ENCODE measurements at places on chromosomes 12 and 14.

DNA sequence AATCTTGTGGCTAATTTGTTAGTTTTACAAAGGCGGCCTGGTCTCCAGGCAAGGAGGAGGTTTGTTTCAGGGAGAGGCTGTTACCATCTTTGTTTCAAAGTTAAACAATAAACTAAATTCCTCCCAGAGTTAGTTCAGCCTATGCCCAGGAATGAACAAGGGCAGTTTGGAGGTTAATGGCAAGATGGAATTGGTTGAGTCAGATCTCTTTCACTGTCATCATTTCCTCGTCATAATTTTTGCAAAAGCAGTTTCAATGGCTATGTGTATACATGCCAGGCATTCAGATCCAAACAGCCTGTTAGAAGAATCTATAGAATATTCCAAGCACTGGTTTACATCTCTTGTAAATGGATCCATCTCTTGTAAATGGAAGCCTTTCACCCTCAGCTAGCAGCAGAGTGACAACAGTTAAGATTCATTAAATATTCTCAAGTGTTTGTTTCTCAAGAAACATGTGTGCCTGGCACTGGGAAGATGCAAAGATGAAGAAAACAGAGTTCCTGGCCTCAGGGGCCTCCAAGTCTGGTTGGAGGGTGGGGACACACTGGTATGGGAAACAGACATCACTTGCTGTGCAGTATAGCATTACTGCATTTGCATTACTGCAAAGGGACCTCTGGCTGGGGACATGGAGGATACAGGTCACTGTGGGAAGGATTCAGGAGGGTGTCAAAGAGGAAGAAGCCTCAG is 65.8 kb downstream of the RIN3 start:
- no peak for DNase-seq

- DNase-seq: no peak
Measured at GRCh38 chr12:19306366-19306765, 132.9 kb upstream of the AEBP2 start.

DNA sequence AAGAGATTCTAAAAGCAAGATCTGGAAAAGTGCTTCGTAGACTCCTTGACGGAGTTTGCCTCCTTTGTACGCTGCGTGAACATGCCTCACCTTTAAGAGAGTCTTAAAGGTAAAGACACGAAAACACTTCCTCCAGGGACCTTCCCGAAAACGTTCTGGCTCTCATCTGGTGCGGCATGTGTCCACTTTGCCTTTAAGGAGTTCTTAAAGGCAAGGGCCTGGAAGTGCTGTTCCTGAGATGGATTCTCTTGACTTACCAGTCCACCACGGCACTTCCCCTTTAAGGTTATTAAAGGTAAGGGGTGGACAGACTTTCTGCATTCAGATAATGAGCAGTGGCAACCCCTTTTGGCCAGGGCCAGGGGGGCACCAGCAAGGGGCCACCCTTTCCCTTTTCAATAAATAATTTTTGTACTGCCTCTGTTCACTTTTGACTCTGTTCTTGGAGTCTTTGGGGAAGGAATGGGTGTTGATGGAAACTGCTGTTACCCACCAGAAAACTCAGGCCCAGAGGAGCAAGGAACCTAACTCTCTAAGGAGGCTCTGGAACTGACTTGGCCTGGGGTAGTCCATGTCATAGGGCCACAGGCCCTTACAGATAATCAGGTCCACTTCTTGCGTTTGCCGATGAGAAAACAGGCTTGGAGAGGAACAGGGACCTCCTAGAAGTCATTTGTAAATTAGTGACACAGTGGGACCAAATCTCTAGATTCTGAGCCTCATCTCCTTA is 4.4 kb downstream of the REM2 start:
- peak; percentile 91 for DNase-seq

DNA sequence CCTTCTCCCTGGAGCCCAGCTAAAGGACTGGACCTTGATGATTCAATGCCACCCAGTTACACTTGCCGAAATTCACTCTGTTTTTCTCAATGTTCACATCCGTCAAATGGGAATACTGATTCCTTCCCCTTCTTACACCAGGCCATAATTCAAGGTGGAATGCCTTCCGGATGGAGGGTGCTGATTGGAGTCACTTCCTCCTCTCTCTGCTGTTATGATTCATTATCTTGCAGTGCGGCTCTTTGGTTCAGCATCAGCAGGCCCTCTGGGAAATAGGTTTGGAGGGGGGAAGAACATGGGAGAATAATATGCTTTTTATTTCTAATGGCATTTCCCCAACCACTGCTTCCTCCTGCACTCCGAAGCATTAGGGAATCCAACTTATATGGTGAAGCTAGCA is 390.6 kb upstream of the TBX3 start:
- DNase-seq: no peak

- DNase-seq: peak; percentile 30
Measured at GRCh38 chr14:67515386-67516079, 17.6 kb upstream of the PLEKHH1 start.

- no peak for DNase-seq
Measured at GRCh38 chr12:97177481-97177880, 270.4 kb downstream of the NEDD1 start.

GRCh38 chr14:98984719-98985041 is 287.3 kb downstream of the BCL11B start:
- no peak for DNase-seq

DNA sequence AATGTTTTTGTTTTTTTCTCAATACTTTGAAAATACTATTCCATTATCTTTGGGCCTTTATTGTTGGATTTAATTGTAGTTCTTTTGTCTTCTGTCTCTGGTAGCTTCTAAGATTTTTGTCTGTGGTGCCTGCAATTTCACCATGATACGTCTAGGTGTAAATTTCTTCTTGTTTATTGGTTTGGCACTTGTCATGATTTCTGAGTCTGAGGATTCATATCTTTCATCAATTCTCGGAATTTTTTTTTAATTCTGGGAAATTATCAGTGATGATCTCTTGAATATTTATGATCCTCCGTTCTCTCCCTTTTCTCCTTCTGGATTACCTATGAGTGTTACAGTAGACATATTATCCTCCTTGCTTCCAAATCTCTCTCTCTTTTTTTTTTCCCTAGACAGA is 14.8 kb upstream of the ADIPOR2 start:
- no peak for DNase-seq

- peak; percentile 9 for DNase-seq
Measured at GRCh38 chr14:81625343-81625742, 91.7 kb upstream of the SEL1L start.

GRCh38 chr14:68297039-68297438 is 477.5 kb downstream of the RAD51B start:
- no peak for DNase-seq

- DNase-seq: no peak
Measured at GRCh38 chr12:84397846-84398245, 514.8 kb downstream of the SLC6A15 start.

GRCh38 chr12:67568055-67568454 is 80.5 kb upstream of the DYRK2 start:
- DNase-seq: no peak

DNA sequence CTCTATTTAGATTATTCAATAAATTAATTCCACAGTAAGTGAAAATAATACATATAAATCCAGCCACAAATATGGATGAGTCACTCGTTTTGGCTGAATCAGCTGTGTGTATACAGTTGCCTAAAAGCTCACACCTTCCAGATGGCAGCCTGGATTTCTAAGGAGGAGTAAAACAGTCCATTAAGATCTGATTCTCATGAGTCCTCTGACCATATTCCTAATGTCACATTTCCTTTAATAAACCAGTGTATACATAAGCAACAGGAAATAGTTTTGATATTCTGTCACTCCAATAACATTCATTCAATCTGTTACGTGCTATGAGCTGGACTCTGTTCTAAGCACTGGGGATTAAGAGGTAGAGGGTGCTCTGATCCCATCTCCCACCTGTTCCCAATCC is 21.8 kb downstream of the MDM1 start:
- no peak for DNase-seq

GRCh38 chr12:90335566-90335965 is 619.4 kb downstream of the CCER1 start:
- DNase-seq: no peak

DNA sequence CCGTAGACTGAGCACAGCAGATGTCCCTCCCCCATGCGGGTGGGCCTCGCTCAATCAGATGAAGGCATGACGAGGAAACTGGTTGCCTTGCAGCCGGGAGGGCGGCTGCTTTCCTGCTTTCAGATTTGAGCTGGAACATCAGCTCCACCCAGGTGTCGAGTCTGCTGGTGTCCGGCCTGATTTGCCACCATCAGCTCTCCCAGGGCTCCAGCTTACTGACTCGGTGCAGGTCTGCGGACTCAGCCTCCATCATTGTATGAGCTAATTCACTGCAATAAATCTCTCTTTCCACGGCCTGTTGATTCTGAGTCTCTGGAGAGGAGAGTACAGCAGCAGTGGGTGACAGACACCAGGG is 156.2 kb downstream of the KIF26A start:
- DNase-seq: no peak

- peak; percentile 57 for DNase-seq
Measured at GRCh38 chr12:6372403-6373003, 2.9 kb downstream of the SCNN1A start.

- DNase-seq: no peak
Measured at GRCh38 chr14:51868405-51868804, 8.0 kb downstream of the GNG2 start.

GRCh38 chr12:27665704-27666103 is 30.5 kb upstream of the REP15 start:
- DNase-seq: no peak

DNA sequence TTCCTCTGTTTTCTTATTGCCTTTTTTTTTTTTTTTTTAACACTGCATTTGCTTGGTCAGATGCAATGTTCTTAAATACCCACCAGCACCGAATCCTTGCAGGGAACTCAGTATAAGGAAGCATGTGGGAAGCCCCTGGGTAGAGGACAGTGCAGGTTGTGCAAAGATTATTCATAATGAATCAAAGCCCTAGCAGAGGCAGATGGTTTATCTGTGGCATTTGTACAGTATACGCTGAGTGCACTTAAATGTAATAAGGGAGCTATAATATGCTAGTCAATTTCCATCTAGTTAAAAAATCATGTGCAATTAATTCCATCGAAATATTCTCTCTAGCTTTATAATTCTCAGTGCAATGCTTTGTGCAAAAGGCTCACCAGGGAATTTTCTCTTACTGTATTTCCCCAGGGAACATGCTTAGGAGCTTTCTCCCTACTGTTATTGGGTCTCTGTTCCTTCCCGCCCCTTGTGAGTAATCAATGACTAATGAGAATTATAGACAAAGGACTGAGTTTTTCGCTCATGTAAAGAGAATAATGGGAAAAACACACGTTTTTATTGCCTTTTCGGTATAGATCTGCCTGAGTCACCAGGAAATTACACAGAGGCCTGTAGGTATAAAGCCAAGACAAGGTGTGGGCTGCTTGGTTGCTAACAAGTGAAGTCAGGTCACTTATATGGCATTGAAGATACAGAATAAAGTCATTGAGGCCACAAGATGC is 1214.3 kb upstream of the TMEM132C start:
- DNase-seq: no peak

DNA sequence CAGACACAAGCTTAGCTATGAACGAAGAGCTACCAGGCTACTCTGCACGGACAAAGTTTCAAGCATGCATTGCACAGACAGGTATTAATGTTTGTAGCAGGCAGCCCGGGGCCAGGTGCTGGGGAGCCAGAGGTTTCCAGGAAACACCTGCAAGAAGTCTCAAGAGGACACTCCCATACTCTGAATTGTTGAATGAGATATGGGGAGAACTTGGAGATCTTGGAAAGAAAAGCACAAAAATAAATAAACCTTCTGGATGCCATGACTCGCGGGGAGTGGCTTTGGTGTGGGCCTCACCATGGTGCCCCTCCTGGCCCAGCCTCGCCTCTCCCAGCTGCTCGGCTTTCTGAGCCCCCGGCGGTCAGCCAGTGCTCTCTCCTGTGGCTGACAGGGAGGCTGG is 186.8 kb downstream of the TTC7B start:
- DNase-seq: no peak

DNA sequence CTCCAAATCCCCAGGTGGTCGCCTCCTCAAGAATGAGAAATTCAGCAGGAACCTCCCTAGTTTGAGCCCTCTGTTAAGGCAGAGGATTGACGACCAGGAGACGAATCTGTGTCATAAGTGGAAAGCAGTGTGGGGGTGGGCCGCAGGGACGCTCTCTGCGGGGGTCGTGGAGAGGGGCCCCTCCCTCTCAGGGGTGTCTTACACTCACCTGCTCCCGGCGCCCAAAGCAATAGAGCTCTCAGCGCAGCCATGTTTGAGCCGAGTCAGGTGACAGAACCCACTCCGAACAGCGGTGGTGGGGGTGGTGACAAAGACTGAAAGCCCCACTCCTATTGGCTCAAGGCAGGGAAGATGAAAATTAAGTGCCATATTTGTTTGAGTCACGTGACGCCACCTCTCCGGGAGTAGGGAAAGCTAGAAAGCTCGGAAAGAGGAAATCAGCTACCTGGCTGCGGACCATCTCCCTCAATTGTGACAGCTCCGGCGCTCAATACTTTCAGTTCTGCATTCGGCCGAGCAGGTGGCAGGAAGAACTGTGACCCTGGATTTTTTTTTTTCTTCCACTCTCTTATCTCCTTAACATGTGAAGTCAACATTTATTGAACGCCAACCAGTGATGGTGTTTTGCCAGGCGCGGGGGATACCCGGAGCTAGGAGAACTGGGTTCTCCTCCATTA is at the start of gene ZFYVE26:
ZFYVE26 (minus strand) TSS at position 265 of the 677 bp plus-strand sequence. CDS start 627 bp downstream, outside the sequence.
- peak; percentile 96 for DNase-seq

DNA sequence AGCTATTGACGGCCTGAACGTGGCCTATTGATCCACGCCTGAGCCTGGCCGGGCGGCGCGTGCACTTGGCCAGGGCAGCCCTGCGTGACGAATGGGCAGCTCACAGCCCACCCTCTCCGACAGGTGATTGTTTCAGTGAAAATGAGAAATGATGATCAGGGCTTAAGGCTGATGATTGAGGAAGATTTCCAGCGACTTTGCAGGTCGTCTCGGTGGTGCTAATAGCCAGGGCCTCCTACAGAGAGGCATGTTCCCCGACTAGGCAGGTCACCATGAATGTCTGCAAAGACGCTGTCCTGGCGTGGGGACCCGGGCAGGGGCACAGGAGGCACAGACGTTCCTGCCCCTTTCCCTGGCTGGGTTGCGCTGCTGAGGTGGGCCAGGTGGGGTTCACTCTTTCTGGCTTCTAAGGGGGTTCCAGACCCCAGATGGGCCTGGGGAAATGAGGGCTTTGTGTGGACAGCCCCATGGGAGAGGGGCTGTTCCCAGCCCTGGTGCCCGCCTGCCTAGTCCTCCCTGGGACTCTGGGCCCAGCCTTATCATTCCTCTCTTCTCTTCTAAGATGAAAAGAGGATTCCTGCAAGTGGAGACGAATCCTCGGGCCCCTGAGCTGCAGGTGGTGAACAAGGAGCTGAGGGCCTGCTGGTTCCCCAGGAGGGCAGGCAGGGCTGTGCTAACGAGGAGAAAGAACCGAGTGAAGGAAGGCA is 157.4 kb downstream of the KIF26A start:
- DNase-seq: no peak

GRCh38 chr14:80358112-80358511 is 146.8 kb upstream of the DIO2 start:
- DNase-seq: no peak

- DNase-seq: no peak
Measured at GRCh38 chr12:101599771-101600484, 5.2 kb downstream of the MYBPC1 start.

GRCh38 chr12:57529831-57530230 is 7.2 kb downstream of the MBD6 start:
- DNase-seq: no peak
